ENCODE measurements at places on chromosomes 7 and 10. TPM values are rescaled to one million over a fixed set of nuclear protein-coding genes. Genes with fewer than 3 reads are reported as not detected.
A peak's percentile ranks its signal among the peaks of the same experiment; 100 is the strongest.

DNA sequence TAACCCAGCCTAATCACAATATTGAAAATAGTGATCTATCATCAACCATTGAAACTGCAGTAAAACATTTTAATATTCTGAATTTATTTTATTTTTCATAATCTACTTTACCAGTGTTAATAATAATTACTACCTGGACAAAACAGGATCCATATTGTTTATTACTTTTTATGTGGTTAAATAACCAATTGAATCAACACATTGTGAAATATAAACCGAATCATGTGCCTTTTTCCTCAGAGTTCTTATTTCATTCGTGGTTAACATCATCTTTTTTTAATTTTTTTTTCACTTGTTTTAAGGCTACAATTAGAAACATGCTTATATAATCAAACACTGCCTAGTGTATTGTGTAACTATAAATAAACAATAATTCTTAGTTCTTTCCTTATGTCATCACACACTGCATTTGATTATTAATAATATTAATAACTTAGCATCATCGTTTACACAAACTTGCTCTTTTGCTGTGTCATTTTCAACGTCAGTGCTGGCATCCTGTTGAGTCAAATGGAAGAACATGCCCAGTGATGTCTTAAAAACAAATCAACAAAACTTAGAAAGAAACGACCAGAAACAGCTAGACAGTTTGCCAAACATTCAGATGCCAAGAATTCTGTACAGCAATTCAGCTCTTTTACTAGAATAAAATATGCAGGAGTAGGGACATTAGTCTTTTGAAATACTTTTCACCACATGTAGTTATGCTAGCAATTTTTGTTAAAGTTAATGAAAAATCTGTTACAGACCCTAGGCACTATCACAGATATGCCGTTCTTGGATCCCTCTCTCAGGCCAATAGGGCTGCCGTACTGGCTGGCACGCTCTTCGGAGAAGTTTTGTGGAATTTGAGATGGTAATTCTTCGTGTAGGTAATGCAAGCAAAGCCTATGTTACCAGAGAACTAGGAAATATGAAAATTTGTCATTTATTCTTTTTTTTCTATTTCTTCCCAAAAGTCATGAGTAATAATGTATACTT is 330.4 kb upstream of the SEMA3A start:
- no peaks in the 10 kb centered on the region for H3K36me3 ChIP-seq
- H3K27me3 ChIP-seq, result no peaks in the 10 kb centered on the region
- H3K4me3 ChIP-seq, result no peak overlapping the region
- H3K27ac ChIP-seq, result no peak overlapping the region

DNA sequence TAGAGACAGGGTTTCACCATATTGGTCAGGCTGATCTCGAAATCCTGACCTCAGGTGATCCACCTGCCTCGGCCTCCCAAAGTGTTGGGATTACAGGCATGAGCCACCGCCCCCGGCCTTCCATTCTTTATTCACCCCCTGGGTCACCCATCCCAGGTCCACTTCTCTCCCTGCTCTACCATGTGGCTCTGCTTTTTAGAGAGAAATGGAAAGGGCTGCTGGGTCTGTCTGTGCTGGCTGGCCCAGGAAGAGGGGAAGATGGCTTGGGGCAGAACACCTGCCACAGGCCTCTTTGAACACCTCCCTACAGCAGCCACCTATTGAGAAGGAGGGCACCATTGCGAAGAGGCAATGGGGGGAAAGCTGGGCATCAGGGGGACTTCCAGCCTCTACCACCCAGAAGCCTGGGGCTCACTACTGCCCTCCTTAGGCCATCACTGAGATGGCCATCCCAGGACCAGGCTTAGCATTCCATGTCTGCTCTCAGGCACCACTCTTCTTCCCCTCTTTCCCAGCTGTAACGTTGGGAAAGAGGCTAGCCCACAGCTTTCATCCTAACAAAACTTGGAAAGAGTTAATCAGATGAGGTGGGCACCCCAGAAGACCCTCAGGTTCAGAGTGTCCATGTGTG is 256.3 kb downstream of the GRID1 start:
- H3K4me3 ChIP-seq, result no peak overlapping the region
- DNase-seq, result no peak
- no peaks in the 10 kb centered on the region for H3K27me3 ChIP-seq

- no peaks in the 10 kb centered on the region for H3K36me3 ChIP-seq
- H3K27ac ChIP-seq, result peak overlapping the region; percentile 70
- peak overlapping the region; percentile 60 for H3K4me3 ChIP-seq
- DNase-seq, result peak; percentile 58
- no peaks in the 10 kb centered on the region for H3K27me3 ChIP-seq
Observed at GRCh38 chr7:128831994-128832879, 2.0 kb downstream of the FLNC start.

LRRC17 gene
- 73.3 TPM for total RNA-seq

STARD3NL gene
- 24.4 TPM for total RNA-seq

DNA sequence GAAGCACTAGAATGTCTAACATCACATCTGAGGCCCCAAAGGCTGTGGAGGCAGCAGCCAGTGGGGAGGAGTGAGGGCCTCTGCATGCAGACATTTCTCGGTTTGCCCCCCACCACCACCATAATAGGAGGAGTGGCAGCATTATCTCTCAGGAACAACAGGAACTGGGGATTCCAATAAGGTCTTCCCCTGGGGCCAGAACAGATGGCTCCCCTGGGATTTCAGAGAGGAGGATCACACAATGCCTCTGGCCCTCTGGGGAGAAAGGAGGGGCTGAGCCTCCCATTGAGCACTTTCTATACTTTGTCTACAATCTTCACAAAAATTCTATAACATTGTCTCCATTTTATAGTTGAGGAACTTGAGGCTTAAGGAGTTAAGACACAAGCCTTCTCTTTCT is 61.1 kb downstream of the GRID1 start:
- no peaks in the 10 kb centered on the region for H3K36me3 ChIP-seq
- H3K27me3 ChIP-seq, result no peaks in the 10 kb centered on the region
- no peak for DNase-seq
- H3K4me3 ChIP-seq, result no peak overlapping the region
- H3K4me1 ChIP-seq, result no peaks in the 10 kb centered on the region
- H3K27ac ChIP-seq, result no peak overlapping the region

DNA sequence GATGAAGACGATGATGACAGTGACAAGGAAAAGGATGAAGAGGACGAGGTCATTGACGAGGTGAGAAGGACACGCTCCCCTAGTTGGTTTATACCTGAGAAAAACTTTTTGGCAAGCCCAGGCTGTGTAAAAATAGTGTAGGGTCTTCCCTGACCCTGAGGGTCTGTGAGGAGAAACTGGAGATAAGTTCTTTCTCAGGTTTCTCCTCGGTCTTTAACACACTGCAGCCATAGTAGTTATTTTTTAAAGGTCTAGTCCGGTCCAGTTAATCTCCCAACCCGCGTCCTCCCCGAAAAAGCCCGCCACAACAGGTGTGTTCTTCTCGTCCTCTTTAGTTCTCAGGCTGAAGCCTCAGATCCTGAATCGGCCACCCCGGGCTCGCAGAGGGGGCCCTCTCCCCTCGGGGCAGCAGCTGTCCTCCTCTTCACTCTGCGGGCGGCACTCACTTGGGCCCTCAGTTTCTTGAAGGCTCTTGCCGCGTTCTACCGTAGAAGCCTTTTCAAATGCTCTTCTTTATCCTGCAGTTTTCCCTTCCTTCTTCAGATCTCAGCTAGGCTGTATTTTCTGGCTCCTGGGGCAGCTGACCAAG is 411 bp downstream of the BCCIP start:
- H3K27ac ChIP-seq, result peak overlapping the region; percentile 76
- peak overlapping the region; percentile 89 for H3K4me3 ChIP-seq
- no peaks in the 10 kb centered on the region for H3K36me3 ChIP-seq
- no peak for DNase-seq
- H3K27me3 ChIP-seq, result no peaks in the 10 kb centered on the region
